Activated CD8-positive, alpha-beta memory T cell treated with anti-CD3 and anti-CD28 coated beads for 1 hour (primary cell): ENCODE measurements at places on chromosomes 2 and 18.

DNA sequence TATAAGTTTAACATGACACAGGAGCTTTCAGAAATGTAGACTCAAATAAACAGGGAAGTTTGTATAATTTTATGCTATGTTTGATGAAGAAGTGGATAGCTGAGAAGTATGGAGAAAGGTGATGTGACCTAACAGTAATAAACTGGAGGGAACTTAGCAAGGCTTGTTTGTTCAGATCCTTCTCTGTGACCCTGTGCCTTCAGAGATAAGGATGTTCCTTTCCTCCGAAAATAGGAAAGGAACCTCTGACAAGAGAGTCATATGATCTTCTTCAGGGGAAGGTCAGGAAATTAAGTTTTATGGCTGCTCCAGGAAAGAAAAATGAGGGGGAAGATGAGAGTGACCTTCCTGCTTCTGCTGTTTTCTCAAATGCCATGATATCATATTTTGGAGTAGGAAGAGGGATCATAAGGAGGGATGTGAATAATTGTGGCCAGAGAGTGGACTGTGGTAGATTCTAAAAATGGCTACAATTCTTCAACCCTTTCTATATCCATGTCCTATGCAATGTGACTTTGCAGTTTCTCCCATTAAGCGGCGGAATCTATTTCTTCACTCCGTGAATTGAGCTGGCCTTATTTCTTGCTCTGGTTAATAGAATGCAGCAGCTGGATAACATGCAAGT lies 8.5 kb upstream of the C2orf69 start:
- DNase-seq, result no peak

DNA sequence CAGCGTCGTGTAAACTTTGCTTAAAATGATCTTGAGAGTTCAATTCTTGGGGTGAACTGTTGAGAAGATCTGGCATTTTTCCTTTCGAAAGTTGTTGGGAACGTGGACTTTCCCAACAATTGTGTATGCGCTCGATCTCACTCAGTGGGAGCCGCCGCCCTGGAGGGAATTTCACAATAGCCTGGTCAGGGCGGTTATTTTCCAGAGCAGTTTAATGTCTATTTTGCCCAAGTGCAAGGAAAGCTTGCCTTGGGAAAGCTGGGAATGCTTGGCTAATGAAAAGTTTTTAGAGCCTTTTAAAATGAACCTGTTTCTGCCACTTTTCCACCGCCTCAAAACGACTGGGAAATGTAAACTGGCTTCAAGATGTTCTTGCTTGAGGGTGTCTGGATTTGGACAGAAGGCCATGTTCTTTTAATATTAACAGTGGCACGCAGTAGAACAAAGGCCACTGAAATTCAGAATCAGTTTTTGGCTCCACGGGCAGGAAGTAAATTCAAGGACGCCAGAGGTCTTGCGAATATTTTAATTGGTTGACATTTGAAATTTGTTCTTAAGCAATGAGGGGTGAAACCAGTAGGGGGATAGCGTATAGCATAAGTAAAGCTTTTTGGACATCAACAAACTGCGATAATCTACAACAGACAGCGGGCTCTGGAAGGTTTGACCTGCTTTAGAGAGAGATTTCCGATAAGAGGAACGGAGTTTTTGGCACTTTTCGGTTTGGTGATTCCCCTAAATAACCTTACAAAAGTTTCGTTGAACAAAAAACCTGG lies 1.2 kb downstream of the CFLAR start:
- DNase-seq, result no peak

DNA sequence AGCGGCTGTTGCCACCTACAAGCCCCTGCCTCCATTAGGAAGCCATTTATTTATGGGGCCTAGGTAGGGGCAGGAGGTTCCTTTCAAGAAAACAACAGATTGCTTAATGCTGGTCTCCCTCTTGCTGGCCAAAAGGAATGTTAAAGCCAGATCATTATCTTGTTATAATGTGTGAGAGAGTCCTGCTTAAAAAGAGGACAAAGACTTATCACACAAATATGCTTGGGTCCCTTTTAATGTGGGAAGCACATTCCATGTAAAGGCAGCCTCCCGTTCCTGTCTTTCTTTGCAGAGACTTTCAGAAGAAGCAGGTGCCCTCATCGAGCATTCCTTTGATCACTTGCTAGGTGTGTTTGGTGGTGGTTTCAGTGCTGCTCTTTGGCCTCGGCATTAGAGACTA lies 76.4 kb downstream of the AGAP1 start:
- no peak for DNase-seq

- DNase-seq, result no peak
These were observed 612.6 kb upstream of the ACVR2A start for GRCh38 chr2:147232225-147232669.

DNA sequence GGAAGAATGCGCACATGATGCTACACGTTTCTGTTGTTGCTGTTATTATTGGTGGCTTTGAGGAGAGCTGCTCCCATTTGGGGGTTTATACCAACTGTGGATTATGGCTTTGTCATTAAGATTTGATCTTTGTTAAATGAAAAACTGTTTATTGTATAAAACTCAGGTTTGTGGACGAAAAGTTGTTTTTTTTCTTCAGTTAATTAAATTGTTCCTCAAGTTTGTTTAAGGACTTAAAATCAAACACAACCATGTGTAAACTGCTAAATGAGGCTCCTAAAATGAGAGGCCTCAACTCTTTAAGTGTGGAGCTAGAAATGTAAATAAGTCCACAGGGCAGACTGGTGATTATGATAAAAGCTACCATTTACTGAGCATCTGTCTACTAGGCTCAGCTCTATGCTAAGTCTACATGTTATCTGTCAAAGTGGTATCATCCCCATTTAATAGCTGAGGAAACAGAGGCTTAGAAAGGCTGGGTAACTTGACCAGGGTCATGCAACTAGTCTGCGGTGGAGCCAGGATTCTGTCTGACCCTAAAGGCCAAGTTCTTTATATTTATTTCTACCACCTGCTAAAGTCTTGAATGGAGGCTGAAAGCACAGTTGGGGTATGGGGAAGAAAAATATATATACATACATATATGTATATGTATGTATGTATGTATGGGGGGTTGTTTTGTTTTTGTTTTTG lies 4.1 kb downstream of the MYCN start:
- DNase-seq, result no peak

GRCh38 chr2:218883491-218884490 lies 3.1 kb downstream of the WNT10A start:
- no peak for DNase-seq

- DNase-seq, result no peak
These were observed 99.7 kb upstream of the UGP2 start for GRCh38 chr2:63741884-63742579.

DNA sequence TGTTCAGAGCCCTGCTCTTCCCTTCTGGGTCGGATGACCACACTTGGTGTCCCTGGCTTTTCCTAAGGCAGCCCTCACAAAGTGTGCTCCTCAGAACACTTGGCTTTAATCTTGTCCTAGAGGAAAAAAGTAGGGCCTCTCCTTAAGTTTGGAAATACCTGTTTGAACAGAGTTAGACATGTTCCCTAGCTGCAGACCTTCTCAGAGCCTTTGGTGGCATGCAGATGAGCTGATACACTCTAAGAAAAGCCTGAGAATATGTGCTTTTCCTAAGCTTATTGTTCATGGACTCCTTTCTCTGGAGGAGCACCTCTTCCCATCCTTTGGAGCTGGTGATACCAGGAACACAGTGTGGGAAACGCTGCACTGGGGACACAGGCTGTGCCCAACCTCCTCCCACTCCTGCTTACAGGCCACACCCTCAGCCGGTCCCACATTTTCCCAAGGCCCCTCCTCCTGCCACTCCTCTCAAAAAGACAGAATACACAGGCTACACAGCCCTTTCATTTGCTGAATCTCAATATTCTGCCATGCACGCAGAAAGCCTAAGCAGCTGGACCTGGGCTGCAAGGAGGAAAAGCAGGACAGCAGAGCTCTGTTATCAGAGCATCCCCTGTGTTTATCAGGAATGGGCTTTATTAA lies 443.6 kb downstream of the NBAS start:
- DNase-seq, result no peak

- DNase-seq, result no peak
These were observed 11.9 kb downstream of the TNS1 start for GRCh38 chr2:217990791-217991465.

GRCh38 chr2:68506170-68506569 lies 38.8 kb downstream of the APLF start:
- DNase-seq, result no peak

- no peak for DNase-seq
These were observed 72.8 kb upstream of the MC4R start for GRCh38 chr18:60445341-60445740.

- peak; percentile 40 for DNase-seq
These were observed 17.6 kb upstream of the BOK start for GRCh38 chr2:241540771-241541561.

- DNase-seq, result no peak
These were observed 18.6 kb downstream of the THNSL2 start for GRCh38 chr2:88188748-88189147.

DNA sequence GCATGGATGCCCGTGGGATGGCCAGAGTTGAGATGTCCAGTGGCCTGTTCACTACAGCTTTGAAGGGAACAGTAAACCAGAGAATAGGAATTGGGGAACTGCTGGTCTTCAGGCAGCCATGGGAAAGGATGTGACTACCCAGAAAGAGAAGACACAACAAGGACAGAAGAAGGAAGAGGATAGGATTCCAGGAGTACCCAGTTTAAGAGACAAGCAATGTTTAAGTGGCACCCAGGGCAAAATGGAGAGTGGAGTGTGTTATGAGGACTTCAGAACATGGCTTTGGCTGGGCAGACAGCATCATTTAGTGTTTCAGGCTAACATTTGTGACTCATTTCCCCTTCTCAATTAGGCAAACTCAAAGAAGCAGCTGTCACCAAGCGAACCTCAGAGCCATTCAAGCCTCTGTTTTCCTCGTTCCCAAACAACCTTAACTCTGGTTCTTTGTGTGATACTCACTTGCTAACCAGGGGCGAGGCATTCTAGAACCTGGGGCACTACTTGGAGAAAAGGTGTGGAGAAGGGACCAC lies 4.0 kb upstream of the FAM124B start:
- no peak for DNase-seq

GRCh38 chr2:13581471-13581870 lies 864.7 kb downstream of the TRIB2 start:
- DNase-seq, result no peak

GRCh38 chr18:5162111-5162510 lies 34.9 kb downstream of the AKAIN1 start:
- no peak for DNase-seq
